Heart right ventricle (tissue), 16 donors: ENCODE measurements at places on chromosomes 5 and 9.

- peaks cover 7% of the 10 kb centered on the region for H3K36me3 ChIP-seq
- no peaks in the 10 kb centered on the region for H3K27me3 ChIP-seq
- DNase-seq = no peak
- peak overlapping the region; percentile 94 for H3K27ac ChIP-seq
- H3K4me3 ChIP-seq = peak overlapping the region; percentile 98
These were observed 936 bp upstream of the WDR5 start for GRCh38 chr9:134134949-134135342.

- H3K27ac ChIP-seq = no peak overlapping the region
- H3K4me3 ChIP-seq = no peak overlapping the region
- H3K4me1 ChIP-seq = no peaks in the 10 kb centered on the region
- H3K27me3 ChIP-seq = no peaks in the 10 kb centered on the region
- no peaks in the 10 kb centered on the region for H3K36me3 ChIP-seq
These were observed 127.8 kb upstream of the CCDC152 start for GRCh38 chr5:42628821-42629220.

GRCh38 chr5:104965006-104965405 lies 1402.4 kb upstream of the NUDT12 start:
- no peaks in the 10 kb centered on the region for H3K4me1 ChIP-seq
- H3K36me3 ChIP-seq = no peaks in the 10 kb centered on the region
- H3K4me3 ChIP-seq = no peak overlapping the region
- no peak for DNase-seq
- no peak overlapping the region for H3K27ac ChIP-seq

- no peak for DNase-seq
- H3K4me1 ChIP-seq = peaks cover 6% of the 10 kb centered on the region
- H3K36me3 ChIP-seq = no peaks in the 10 kb centered on the region
These were observed 643.8 kb downstream of the PDE4D start for GRCh38 chr5:59249726-59250125.
